HCT116 (cell line): ENCODE measurements at places on chromosomes 5 and 9.

GRCh38 chr5:159921721-159922120 is 5.4 kb downstream of the ADRA1B start:
- DNase-seq, result no peak

- DNase-seq, result no peak
Observed at GRCh38 chr9:131404581-131404980, 10.7 kb downstream of the PRRC2B start.

DNA sequence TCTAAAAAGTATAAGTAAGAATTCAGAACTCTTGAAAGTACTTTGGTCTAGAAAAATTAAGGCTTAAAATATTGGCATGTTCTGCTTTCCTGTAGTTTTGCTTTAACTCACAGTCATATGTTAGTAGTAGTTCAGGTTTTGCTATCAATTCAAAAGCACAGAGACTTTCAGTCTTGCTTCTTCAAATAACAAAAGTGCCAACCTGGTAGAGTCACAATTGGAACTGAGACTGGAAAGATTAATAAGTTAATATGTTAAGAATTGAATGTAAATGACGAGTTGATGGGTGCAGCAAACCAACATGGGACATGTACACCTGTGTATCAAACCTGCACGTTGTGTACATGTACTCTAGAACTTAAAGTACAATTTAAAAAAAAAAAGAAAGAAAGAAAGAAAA is 822.3 kb downstream of the MTRR start:
- no peak for DNase-seq

GRCh38 chr5:109805472-109805871 is 115.7 kb downstream of the MAN2A1 start:
- no peak for DNase-seq

DNA sequence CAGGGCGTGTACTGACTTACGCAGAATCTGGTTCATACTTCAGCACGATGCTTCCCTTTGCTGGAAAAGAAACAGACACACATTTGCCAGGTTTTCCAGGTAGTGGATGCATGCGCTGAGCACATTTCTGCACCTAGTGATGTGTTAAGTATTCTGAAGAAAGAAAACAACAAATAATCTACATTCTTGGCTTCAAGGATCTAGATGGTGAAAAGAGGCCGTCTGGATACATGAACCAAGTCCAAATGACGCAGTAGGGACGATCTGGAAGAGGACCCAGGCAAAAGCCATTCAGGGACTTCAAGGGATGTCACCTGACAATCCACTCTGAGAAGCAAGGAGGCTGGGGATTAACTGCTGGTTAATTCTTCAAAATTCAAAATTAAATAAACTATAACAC is 30.4 kb downstream of the NSUN2 start:
- DNase-seq, result no peak

DNA sequence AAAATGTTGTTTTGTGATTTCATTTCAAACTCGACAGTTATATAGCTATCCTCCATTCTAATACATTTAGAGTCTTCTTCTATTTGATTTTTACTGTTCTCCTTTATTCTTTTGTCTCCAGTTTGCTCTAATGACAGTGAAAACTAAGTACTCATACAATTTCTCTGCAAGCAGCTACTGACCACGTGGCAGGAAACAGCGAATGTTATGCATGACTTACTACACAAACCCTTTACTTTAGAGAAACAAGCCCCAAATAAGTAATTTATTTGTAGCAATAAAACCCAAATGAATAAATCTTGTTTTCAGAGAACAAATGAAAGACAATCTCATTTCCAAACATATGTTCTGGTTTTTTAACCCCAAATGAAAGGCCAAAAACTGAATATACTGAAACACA is 41.9 kb downstream of the CDH6 start:
- no peak for DNase-seq

- no peak for DNase-seq
Observed at GRCh38 chr5:39414426-39414825, 10.4 kb downstream of the DAB2 start.

- DNase-seq, result no peak
Observed at GRCh38 chr9:103301051-103301450, 305.9 kb downstream of the CYLC2 start.

DNA sequence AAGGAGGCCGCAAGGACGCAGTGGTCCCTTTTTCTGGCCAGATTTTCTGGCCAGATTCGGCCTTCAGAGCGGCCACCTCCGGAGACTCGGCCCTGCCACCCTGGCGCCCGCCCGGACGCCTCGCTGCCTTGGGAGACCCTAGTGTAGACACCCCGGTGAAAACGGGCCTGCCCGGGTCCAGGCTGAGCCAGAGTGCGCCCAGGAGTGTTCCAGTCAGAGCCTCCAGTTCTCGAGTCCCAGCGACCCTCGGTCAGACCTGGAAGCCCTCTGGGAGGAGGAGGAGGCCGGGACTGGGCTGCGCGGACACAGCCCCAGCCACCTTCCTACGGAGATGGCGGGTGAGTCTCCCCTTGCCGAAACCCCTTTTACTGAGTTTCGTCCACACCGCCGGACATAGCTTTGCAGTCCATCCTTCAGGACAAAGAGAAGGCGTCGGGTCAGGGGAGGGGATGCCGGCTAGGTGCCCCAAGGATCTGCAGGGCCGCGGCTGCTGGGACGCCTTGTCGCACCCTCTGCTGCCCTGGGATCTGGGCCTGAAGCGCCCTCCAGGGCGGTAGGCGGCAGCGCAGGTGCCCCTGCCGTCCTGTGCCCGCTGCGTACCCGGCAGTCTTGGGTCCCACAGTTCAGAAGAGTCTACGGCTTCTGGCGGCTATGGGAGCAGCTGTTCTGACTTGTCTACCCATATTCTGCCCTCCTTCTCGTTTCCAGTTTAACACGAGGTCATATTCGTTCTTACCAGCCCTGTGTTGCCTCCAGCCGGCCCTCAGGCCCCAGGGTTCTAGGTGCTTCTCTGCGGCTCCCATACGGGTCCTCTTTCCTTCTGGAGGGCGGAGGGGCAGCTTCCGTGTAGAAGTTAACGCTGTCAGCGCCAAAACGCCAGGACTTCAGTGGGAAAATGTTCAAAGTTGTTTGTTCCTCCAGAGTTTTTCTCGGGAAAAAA is 1771.7 kb upstream of the CDH9 start:
- no peak for DNase-seq

GRCh38 chr5:111280282-111280951 is 56.2 kb downstream of the CAMK4 start:
- no peak for DNase-seq

- DNase-seq, result no peak
Observed at GRCh38 chr5:177314376-177315342, 3.0 kb upstream of the MXD3 start.

DNA sequence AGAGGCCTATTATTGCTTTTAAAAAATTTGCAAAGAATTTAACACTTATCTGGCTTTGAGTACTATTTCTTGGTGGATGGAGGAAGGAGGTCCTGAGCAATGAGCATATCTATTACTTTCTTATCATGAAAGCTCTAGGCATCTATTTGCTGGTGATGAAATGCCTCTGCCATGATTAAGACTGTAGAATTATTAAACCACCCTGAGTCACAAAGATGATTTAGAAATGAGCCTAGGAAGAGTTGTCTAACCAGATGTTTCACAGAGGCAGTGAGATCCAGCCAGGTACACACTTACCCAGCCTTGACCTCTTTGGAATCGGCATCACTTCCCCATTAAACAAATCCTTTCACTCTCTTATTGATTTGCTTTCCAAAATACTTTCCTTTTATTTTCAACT is 304.4 kb upstream of the KIF2A start:
- no peak for DNase-seq

- peak; percentile 34 for DNase-seq
Observed at GRCh38 chr5:151239237-151239861, 13.6 kb upstream of the GM2A start.
